GM12865 (cell line): ENCODE measurements at places on chromosomes 1 and 21.
A peak's percentile ranks its signal among the peaks of the same experiment; 100 is the strongest.

DNA sequence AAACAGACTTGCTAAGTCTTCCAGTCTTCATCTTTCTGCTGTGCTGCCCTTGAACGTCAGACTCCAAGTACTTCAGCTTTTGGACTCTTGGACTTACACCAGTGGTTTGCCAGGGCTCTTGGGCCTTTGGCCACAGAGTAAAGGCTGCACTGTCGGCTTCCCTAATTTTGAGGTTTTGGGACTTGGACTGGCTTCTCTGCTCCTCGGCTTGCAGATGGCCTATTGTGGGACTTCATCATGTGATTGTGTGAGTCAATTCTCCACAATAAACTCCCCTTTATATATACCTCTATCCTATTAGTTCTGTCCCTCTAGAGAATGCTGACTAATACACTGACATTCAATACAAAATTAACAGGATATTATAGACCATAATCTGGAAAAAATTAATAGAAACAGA lies 628.1 kb downstream of the PLPP3 start:
- DNase-seq, result no peak

GRCh38 chr1:171809834-171810233 lies 28.4 kb downstream of the METTL13 start:
- DNase-seq, result no peak

GRCh38 chr1:45623972-45624371 lies at the start of gene CCDC17:
Gene CCDC17, minus strand, starts transcription at chr1:45624054. Its CDS starts 145 bp downstream, at chr1:45623909.
- DNase-seq, result no peak

- DNase-seq, result peak; percentile 26
These were observed 35.7 kb downstream of the C1orf216 start for GRCh38 chr1:35683012-35683411.

DNA sequence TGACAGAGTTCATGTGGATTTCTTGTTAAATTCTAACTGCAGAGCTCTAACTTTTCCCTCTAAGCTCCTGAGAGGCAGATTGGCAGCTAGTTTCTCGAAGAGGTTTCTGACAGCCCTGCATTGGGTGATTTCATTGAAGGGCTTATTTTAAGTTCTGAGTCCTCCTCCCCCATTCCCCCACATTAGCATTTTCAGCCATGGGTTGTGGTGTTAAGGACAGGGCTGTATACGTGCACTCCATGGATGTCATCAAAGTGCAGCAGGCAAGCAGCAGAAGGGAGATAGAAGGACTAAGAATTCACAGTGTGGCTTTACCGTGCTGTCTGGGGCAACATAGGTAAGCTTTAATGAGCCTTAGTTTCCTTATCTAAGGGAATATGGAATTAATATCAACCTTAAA lies 19.0 kb downstream of the CRYZ start:
- DNase-seq, result no peak

DNA sequence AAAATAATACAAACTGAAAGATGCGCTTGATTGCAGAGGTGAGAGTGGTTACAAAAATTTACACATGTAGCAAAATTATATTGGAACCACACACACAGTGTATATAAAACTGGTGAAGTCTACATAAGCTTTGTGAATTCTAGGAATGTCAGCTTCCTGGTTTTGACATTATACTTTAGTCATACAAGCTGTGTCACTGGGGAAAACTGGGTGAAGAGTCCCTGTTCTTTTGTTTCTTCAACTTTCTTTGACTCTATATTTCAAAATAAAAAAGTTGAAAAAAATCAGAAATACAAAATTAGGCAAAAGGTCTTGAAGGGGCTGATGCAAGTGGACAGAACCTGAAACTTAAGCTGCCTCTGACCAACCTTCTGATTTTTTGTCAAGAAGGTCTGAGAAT lies 3.0 kb downstream of the C1QC start:
- no peak for DNase-seq

- no peak for DNase-seq
These were observed 160.5 kb downstream of the PTBP2 start for GRCh38 chr1:96882096-96882495.

GRCh38 chr1:226915672-226915995 lies 24.5 kb upstream of the COQ8A start:
- peak; percentile 41 for DNase-seq

GRCh38 chr1:159040206-159040605 lies 30.5 kb downstream of the IFI16 start:
- no peak for DNase-seq

DNA sequence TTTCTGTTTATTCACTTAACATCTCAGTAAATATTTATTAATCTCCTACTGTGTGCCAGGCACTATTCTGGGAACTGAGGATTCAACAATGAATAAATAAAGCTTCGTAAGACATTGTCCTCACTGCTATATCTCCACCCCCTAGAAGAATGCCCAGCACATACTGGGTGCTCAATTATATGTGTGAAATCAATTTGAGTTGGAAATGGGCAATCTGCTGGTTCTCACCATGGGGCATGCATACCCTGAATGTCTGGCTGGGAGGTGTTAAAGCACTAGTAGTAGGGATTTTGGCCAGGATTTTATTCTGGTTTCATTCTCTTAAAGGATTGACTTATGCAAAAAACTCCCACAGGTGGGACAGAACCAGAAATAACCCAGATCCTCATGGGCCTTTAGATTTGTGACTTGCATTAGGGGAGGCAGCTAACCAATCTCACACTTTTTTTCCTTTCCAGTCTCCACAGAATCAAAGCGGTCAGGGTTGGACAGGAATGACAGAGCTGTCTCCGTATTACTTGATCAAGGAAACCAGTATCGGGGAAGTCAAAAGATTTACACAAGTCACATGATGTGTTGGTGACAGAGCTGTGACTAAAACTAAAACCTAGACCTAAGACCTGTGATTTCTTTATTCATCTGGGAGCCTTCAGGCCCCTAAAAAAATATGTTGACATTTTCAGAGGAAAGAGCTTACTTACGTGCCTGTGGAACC lies 12.8 kb downstream of the GFI1 start:
- DNase-seq, result peak; percentile 67

GRCh38 chr1:145997016-145997717 lies 788 bp upstream of the TXNIP start:
- DNase-seq, result peak; percentile 50

GRCh38 chr1:110615548-110616130 lies 9.5 kb upstream of the KCNA2 start:
- DNase-seq, result peak; percentile 77
